ENCODE measurements at places on chromosomes 7 and 10.

- DNase-seq: no peak
Observed at GRCh38 chr7:155213385-155213784, 84.3 kb upstream of the INSIG1 start.

GRCh38 chr10:101895781-101896180 lies 52.2 kb upstream of the KCNIP2 start:
- DNase-seq: no peak

GRCh38 chr10:31090894-31091607 lies 59.4 kb upstream of the ZNF438 start:
- no peak for DNase-seq

DNA sequence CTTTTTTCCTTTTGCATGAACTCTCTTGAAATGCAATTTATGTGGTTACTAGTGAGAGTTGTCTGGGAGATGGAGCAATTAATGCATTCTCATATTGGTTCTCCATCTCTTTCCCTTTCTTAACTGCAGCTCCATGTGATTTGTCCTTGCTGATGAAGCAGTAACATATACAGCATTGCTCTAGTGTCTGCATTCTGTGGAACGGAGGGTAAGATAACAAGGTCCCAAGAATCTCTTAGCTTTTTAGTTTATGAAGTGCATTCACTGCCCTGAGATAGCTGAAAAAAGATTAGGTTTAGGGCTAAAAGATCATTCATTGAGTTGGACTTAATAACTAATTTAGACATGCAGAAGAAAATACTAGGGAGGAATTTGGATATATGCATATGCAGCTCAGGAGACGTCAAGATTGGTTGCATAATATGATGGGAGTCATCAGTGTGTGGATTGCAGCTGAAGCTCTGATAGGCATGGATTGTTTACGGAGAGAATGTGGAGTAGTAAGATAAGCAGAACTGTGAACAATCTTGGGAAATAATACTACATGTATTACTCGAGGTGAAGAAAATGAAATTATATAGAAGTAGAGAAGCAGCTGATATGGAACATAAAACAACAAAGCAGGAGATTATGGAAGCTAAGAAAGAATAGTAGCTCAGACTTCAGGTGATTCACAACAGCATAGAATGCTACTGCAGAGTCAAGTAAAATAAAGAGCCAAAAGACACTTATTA lies 404.7 kb downstream of the ARL4A start:
- no peak for DNase-seq

DNA sequence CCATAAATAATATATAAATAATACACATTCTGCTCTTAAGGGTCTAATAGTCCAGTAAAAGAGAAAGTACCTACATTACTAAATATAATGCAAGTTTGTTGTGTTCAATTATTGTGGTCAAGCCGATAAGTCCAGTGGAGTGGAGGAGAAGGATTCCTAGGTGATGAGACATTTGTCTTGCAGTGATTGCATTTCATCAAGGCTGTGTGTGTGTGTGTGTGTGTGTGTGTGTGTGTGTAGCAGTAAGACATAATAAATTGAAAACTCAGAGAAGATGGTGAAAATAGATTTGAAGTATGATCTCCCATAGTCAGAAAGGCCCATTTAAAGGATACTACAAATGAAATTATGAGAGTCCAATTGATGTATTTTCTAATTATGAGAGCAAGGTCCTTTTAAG lies 192.5 kb upstream of the SEMA3C start:
- no peak for DNase-seq

GRCh38 chr10:107284187-107284586 lies 119.7 kb upstream of the SORCS1 start:
- DNase-seq: no peak

DNA sequence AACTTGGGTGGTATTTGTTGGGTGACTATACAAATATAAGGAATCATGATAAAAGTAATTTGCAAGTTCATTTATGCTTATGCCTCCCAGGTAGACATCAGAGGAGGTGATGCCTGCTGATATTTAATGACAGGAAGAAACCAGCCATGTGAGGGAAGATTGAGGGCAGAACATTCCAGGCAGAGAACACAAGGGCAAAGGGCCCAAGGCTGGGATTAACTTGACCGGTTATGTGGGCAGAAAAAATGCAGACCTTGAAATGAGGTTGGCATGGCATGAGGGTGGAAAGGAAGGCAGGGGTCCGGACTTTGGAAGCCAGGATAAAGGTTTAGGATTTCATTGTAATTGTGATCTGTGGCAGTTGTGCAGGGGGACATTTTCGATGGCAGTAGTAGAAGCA lies 68.0 kb upstream of the MTPN start:
- DNase-seq: no peak

- no peak for DNase-seq
Observed at GRCh38 chr10:126130271-126130710, 233.9 kb downstream of the FANK1 start.

GRCh38 chr7:11212080-11212711 lies 238.5 kb downstream of the PHF14 start:
- peak; percentile 32 for DNase-seq

- no peak for DNase-seq
Observed at GRCh38 chr7:139886206-139886605, 57.1 kb downstream of the TBXAS1 start.

GRCh38 chr7:155360495-155361345 lies 63.0 kb downstream of the INSIG1 start:
- no peak for DNase-seq

DNA sequence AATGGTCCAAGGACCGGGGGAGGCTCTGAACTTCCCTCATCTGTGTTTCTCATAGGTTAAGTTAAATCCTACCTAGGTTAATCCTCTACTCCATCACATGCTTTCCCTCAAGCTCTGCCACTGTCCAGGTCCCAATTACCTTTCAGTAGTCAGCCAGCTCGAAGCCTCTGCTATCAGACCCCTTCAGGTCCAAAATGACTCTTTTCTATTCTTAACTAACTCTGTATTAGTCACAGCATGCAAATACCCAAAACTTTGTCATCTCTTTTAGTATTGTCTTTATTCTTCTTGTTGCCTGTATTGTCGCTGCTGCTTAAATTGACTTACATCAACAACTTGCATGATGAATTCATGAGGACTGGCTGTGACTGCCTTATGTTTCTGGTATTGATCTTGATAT lies 15.3 kb downstream of the PPP1R17 start:
- DNase-seq: no peak

GRCh38 chr10:101062232-101063049 lies 652 bp downstream of the KAZALD1 start:
- peak; percentile 77 for DNase-seq

- DNase-seq: no peak
Observed at GRCh38 chr10:132064082-132064755, 1.5 kb upstream of the JAKMIP3 start.

GRCh38 chr10:118193642-118194041 lies 146.9 kb upstream of the RAB11FIP2 start:
- no peak for DNase-seq

DNA sequence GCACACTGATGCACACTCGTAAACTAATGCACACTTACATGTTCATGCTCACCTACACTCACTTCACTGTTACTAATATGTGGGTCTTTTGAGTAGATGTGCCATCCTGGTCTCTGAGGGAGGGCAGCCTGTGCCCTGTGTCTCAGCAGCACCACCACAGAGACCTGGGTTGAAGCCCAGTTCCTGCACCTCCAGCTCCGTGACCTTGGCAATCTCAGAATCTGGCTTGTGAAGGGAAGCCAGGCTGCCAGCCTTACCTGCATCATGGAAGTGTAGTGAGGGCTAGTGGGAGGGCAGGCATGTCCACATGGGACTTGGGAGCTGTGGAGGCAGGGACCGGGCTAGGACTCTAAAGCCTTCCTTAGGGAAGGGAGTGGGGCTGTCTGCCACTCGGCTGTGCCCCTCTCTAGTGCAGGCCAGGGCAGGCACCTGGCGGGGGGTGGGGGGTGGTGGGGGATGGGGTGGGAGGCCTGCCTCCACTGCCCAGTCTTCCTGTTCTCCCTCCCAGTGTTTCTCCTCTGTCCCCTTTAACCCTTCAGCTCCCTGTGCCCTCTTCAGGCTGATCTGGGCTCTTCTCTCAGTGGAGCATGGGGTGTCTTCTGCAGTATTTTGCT lies 8.1 kb downstream of the ADCY1 start:
- DNase-seq: no peak

DNA sequence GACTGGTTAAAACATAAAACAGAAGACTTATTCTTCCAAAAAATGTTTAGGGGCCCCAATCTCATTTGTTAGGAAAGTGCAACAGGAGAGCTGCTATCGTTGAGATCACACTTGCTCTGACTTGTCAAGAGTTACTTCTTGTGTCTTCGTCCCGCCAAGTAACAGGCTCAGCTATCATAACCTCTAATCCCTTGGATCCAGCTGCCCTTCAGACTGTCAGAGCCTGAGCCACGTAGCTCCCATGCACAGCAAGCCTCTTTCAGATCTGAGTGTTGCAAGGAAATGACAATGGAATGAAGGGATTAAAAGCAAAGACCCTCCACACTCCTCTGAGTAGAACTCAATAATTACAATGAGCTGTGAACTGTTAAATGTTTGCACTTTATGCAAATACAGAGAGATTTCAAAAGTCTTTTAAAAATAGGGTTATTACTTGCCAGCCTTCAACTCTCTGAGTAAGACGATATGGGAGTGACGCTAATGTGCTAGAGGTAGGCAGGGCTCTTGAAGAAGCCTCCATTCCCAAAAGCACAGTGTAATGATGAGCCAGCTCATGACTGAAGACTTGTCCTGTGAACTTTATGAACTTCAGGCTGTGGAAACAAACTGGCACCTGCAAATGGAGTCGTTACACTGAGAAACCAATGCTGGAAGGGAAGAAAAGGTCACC lies 28.4 kb upstream of the CDK13 start:
- DNase-seq: no peak

DNA sequence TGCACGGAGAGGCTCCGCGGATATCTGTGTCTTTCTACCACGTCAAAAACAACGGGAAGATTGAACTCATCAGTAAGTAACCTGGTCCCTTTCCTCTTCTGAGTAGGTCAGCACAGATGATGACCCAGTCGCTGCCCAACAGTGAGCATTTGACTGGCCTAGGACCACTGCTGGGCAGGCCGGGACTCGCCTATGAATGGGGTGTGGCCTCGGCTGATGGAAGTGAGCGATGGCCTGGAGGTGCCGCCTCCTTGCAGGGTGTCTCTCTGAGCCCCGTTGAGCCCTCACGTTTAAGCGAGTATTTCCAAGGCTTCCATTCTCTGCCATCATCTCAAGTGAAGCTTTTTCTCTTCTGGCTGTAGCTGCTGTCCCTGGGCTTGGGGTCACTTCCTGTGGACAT lies 18.1 kb downstream of the EIF3B start:
- DNase-seq: no peak

- DNase-seq: no peak
Observed at GRCh38 chr7:76327610-76328009, 25.1 kb downstream of the HSPB1 start.

DNA sequence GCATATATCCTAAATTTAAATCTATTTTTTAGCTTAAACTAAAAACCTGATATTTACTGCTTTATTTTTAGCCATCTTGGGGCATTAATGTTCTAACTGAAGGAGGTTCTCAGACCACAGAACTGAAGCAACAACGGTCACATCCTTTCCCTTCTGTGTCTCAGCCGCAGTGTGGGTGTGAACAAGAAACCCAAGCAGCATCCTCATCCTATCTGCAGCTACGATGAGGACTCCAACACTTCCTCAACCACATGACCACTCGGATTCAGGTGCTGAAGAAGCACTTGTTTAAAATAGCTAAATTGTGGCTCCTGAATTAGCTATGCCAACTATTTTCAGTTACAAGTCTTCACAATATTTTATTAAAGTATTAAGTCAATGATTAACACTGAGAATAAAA lies 5.3 kb downstream of the ESYT2 start:
- DNase-seq: no peak

- no peak for DNase-seq
Observed at GRCh38 chr10:129161150-129161549, 305.9 kb upstream of the MGMT start.

- no peak for DNase-seq
Observed at GRCh38 chr7:156906200-156906649, 13.2 kb upstream of the LMBR1 start.

DNA sequence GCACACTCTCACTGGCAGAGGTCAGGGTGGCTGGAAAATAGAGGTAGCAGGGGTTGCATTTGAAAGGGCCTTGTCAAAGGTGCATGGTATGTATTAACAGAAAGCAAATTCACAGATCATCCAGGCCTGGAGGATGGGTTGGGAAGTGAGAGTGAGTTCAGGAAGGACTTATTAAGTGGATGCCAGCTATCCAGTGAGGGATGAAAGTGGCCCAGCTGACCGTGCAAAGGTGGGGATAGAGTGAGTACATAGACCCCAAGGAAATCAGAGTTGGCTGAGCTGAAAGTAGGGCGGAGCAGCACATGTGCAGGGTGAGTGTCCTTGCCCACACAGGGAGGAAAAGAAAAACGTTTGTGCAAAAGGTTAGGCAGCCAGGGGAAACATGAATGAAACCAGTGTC lies 58.1 kb downstream of the HECW1 start:
- DNase-seq: no peak

- DNase-seq: no peak
Observed at GRCh38 chr7:7565746-7566650, 686 bp upstream of the MIOS start.

DNA sequence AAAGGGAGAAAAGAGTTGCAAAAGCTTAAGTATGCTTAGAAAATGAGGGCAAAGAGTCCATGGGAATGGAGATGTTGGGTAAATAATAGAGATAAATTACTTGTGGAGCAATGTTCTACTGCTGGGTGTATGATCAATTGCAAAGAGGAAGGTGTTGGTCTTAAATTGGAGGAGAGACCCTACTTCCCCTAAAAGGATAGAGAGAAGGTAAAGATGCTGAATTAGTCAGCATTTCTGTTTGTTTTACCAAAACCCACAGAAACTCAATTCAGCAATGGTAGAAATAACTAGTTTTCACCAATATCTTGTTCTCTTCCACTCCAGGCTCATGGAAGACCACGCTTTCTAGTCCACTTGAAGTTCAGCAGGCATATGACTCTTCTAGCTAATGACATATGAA lies 32.1 kb downstream of the ASB4 start:
- no peak for DNase-seq

GRCh38 chr10:123865350-123865749 lies 26.3 kb downstream of the CPXM2 start:
- no peak for DNase-seq
